T-helper 17 cell (primary cell): ENCODE measurements at places on chromosomes 3 and 15.

DNA sequence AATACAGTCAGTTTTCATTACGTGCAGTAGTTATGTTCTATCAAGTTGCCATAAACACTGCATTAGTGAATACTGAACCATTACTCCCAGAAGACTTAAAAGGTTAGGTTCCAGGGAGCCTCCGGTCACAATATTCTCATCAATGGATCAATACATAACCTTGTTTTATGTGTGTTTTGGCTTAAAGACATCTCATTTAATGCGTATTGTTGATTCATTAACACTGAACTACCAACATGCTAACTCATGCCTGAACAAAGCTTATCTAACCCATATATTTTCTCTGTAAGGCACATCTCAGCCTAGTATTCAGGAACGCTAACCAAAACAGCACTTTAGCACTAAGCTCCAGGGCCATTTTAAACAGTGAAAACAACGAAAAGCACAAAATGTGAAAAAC, 24.1 kb upstream of the NEDD4 start:
- H3K4me3 ChIP-seq, result no peak overlapping the region
- DNase-seq, result no peak
- no peaks in the 10 kb centered on the region for H3K36me3 ChIP-seq
- H3K27me3 ChIP-seq, result no peaks in the 10 kb centered on the region

- no peaks in the 10 kb centered on the region for H3K27me3 ChIP-seq
- peaks cover 3% of the 10 kb centered on the region for H3K4me1 ChIP-seq
- H3K27ac ChIP-seq, result no peak overlapping the region
- no peaks in the 10 kb centered on the region for H3K36me3 ChIP-seq
Observed at GRCh38 chr3:188036375-188037194, 117.4 kb upstream of the LPP start.

DNA sequence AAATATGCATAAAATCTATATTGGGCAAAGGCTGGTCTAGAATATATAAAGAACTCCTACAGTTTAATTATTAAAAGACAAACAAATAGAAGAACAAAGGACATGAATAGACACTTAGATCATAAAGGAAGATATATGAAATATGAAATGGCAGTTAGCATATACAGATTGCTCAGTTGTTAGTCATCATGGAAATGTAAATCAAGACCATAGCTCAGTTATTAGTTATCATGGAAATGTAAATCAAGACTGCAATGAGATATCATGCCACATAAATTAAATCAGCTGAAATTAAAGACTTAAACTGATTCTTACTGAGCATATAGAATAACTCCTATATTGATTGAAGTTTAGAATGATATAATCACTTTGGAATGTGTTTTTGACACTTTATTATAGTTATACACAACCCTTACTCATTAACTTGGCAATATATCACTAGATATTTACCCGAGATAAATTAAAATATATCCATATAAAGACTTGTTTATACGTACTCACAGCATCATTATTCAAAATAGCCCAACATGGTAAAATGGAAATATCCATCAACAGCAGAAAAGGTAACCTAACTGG, 45.2 kb upstream of the GOLGA8B start:
- H3K4me3 ChIP-seq, result no peak overlapping the region
- peaks cover 18% of the 10 kb centered on the region for H3K27me3 ChIP-seq
- H3K27ac ChIP-seq, result no peak overlapping the region
- H3K36me3 ChIP-seq, result no peaks in the 10 kb centered on the region
- no peak for DNase-seq

DNA sequence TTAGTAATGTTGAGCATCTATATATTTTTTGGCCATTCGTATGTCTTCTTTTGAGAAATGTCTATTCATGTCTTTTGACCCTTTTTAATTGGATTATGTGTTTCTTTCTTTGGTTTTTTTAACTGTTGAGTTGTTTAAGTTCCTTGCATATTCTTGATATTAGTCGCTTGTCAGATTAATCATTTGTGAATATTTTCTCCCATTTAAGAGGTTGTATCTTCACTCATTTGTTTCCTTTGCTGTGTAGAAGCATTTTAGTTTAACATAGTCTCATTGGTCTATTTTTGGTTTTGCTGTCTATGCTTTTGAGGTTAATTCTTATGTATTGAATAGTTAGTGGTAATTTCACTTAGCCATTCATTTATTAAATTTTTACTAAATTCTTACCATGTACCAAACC, 283.8 kb downstream of the ZPLD1 start:
- H3K4me1 ChIP-seq, result no peaks in the 10 kb centered on the region
- no peaks in the 10 kb centered on the region for H3K36me3 ChIP-seq
- H3K27me3 ChIP-seq, result no peaks in the 10 kb centered on the region
- no peak for DNase-seq
- H3K4me3 ChIP-seq, result no peak overlapping the region
- no peak overlapping the region for H3K27ac ChIP-seq

- H3K27me3 ChIP-seq, result no peaks in the 10 kb centered on the region
- H3K4me3 ChIP-seq, result no peak overlapping the region
- no peak overlapping the region for H3K27ac ChIP-seq
- DNase-seq, result no peak
Observed at GRCh38 chr3:58135712-58136543, 74.8 kb downstream of the DNASE1L3 start.
